ENCODE measurements at places on chromosomes 13 and 19. TPM values are rescaled to one million over a fixed set of nuclear protein-coding genes. Genes with fewer than 3 reads are reported as not detected.

The TLE2 gene
- total RNA-seq: 40.1 TPM

The DLL3 gene
- 9.5 TPM for total RNA-seq

The UBA52 gene
- 388 TPM for total RNA-seq

The SYNGR4 gene
- not detected for total RNA-seq

The YJU2 gene
- 23.4 TPM for total RNA-seq

The ERICH6B gene
- not detected for total RNA-seq

The ZNF575 gene
- total RNA-seq: 1.0 TPM

The TMEM255B gene
- total RNA-seq: 4.9 TPM

The RPL18A gene
- total RNA-seq: 626 TPM

The PSG6 gene
- not detected for total RNA-seq

The TUBA3C gene
- total RNA-seq: not detected

The NXNL1 gene
- 3.6 TPM for total RNA-seq

The KCNK6 gene
- total RNA-seq: 2.4 TPM

The ZNF260 gene
- 49.8 TPM for total RNA-seq

The PRR19 gene
- not detected for total RNA-seq

The IZUMO1 gene
- total RNA-seq: not detected

The RNF113B gene
- not detected for total RNA-seq

The CDX2 gene
- not detected for total RNA-seq

The ELSPBP1 gene
- total RNA-seq: 1.5 TPM

The IL17D gene
- 12.7 TPM for total RNA-seq

The CYP4F11 gene
- not detected for total RNA-seq

The KLK10 gene
- total RNA-seq: 1.9 TPM

The ZNF98 gene
- 7.1 TPM for total RNA-seq

The B3GNT8 gene
- 1.9 TPM for total RNA-seq

The CEACAM21 gene
- 2.1 TPM for total RNA-seq

The MYDGF gene
- total RNA-seq: 31.3 TPM

The IFNL2 gene
- total RNA-seq: not detected

The NCAN gene
- total RNA-seq: 18.9 TPM

The FGF21 gene
- not detected for total RNA-seq

The RDH8 gene
- total RNA-seq: not detected

The ZNF541 gene
- 0.44 TPM for total RNA-seq

The KCTD15 gene
- total RNA-seq: 144 TPM

The KLK6 gene
- total RNA-seq: not detected

The CFAP97D2 gene
- total RNA-seq: not detected

The ZNF524 gene
- total RNA-seq: 10.4 TPM

The SOHLH2 gene
- total RNA-seq: 1.9 TPM

The KL gene
- total RNA-seq: 8.9 TPM

The GNG8 gene
- total RNA-seq: not detected

The SIGLEC9 gene
- total RNA-seq: 0.99 TPM

The SULT2B1 gene
- total RNA-seq: 1.1 TPM

The ZNF607 gene
- 18.2 TPM for total RNA-seq

The ZNF69 gene
- total RNA-seq: 23.9 TPM

The CLEC17A gene
- total RNA-seq: not detected

The CEACAM3 gene
- 1.9 TPM for total RNA-seq

The KLK13 gene
- not detected for total RNA-seq

The CYP2A13 gene
- total RNA-seq: not detected

The MADCAM1 gene
- 1.3 TPM for total RNA-seq

All from camera-type eye (tissue), 1 donor.